ENCODE measurements at places on chromosomes 4 and X. TPM values are rescaled to one million over a fixed set of nuclear protein-coding genes. Genes with fewer than 3 reads are reported as not detected.

- no peaks in the 10 kb centered on the region for H3K4me1 ChIP-seq
- no peaks in the 10 kb centered on the region for H3K36me3 ChIP-seq
- H3K27me3 ChIP-seq: peaks cover 4% of the 10 kb centered on the region
Observed at GRCh38 chrX:134294548-134294947, 57.6 kb downstream of the CCDC160 start.

DNA sequence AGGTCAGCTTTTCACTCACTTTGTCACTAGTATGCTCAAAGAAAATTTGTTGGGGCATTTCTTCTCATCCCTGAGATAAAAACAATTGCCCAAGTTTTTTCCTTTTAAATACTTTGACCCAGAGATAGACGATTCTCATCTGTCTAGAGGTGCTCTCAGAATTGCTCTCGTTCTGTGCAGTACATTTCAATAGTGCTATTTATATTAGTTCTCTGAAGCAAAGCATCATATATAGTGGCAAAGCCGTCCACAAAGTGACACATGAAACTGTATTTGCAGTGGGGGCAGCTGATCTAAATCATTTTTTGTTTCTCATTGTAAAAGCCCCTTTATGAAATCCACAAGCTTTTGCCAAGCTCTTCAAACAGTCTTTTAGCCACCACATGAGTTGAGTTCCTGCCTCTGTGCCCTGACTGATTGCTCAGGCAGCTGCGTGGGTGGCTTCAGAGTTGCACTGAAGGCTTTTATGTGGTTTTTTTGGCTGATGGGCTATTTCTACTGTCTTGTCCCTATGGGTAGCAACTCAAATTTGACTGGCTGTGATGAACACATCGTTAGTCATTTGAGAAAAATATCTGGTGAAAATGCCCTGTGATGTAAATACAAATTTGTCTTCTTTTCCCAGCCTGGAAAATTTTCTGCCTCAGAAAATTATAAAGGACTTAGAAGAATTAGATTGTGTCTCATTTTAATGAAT, 119.1 kb upstream of the OTUD4 start:
- DNase-seq: no peak
- no peak overlapping the region for H3K27ac ChIP-seq
- no peaks in the 10 kb centered on the region for H3K36me3 ChIP-seq
- H3K4me3 ChIP-seq: no peak overlapping the region
- no peaks in the 10 kb centered on the region for H3K4me1 ChIP-seq

DNA sequence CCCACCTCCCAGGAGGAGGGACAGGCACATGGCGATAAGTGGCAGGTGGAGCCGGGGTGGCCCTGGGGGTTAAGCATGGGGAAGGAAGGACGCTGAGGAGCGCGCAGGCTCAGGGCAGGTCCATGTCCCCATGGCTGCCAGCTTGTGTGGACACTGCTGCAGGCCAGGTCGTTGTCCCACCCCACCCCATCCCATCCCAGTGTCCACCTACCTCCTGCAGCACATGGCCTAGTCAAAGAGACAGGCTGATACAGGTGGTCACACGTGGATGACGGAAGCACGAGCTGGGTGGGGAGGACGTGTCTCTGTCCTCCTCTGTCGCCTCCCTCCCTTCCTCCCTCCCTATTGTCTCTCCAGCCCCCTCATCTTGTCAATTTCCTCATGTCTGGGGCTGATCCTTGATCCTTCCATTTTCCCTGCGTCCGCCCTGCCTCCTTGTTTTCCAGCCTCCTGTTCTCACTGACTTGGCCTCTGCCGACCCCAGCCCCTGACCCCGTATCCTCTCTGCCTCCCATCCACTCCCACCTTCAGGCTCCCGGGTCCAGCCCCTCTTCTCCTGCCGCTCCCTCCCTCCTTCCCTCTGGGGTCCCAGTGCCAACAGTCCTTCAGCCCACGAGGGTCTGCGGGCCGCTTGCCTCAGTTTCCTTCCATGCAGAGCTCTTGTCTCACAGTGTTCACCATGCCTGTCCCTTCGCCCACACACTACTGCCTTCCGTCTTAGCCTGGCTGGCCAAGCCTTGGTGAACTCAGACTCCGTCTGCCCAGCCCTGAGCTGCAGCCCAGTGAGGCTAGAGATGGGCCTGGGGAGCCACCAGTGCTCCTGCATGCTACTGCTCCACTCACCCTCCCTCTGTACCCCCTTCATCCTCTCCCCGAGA, 15.5 kb upstream of the ADD1 start:
- no peaks in the 10 kb centered on the region for H3K27me3 ChIP-seq
- no peak overlapping the region for H3K27ac ChIP-seq
- no peak for DNase-seq
- no peak overlapping the region for H3K4me3 ChIP-seq
- peaks cover 6% of the 10 kb centered on the region for H3K36me3 ChIP-seq

DNA sequence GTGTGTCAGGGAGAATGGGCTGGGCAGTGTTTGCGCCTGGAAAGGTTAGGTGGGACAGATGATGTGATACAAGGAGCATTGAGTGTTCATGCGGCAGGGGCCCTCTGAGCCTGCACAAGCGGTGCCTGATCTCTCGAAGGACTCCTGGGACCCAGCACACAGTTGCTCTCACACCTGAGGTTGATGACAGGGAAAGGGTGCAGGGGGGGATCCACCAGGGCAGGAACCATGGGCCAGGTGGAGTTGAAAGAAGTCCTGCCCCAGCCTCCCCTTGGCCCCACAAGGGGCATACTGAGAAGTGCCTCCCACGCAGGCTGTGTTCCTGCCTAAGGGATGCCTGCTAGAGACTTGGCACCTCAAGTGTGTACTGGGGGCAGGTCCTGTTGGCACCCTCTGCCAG, 33.1 kb downstream of the TKTL1 start:
- H3K36me3 ChIP-seq: no peaks in the 10 kb centered on the region
- H3K27me3 ChIP-seq: peaks cover 2% of the 10 kb centered on the region
- peaks cover 8% of the 10 kb centered on the region for H3K4me1 ChIP-seq
- H3K27ac ChIP-seq: no peak overlapping the region
- H3K4me3 ChIP-seq: no peak overlapping the region

DNA sequence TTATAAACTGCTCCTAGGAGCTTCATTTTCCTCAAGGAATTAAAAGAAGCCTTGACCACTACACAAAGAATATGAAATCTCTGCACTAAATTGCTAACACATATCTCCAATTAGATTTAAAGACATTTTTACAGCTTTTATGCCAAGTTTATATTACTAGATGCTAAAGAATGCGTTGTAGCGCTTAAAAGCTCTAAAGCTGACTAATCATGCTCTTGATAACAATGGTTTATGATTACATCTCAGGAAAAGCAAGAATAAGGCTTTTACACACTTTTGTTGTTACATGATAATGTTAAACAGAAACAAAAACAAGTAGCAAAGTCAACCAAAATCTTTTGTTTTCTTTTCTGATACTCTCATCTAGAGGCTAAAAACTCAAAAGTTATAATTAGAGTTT, 44.7 kb downstream of the SLC10A7 start:
- no peaks in the 10 kb centered on the region for H3K36me3 ChIP-seq
- no peak overlapping the region for H3K4me3 ChIP-seq
- no peaks in the 10 kb centered on the region for H3K4me1 ChIP-seq
- H3K27ac ChIP-seq: no peak overlapping the region
- DNase-seq: no peak

DNA sequence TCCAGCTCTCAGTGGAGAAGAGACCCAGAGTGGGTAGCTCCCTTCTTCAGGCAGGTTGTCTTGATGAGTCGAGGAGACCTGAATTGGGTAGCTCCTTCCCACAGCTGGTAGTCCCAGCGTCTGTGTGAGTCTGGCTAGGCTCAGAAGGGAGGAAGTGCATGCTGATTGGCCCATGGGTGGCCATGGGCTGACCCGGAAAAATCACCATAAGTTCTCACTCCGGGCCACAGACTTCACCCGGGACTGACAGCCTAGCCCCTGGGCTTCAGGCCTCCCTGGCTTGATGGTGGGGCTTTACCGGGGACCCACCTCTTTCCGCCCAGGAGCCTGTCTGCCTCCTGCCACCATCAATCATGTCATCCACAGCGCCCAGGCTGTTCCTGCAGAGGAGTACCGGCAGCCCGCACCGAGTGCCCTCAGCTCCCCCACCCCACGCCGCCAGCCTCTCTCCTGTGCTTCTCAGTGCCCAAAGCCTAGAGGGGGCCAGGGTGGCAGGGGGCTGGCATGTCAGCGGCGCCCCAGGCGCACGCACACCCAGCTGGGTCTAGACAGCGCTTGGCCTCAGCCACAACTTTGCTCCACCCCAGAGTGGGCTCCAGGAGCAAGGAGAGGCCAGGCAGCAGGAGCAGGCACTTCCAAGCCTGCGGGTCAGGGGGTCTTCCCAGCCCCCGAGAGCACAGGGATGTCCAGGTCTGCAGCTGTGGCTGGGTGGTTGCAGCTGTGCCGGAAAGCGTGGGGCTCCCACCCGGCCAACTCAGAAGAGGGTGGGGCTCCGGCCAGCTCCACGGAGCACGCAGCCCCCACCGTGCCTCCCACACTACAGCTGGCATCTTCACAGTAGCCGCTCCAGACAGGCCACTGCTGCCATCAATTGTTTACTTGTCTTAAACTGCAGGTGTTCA, 16.1 kb upstream of the SAT1 start:
- H3K4me3 ChIP-seq: no peak overlapping the region
- no peak for DNase-seq
- peaks cover 8% of the 10 kb centered on the region for H3K4me1 ChIP-seq

CPZ gene
- total RNA-seq: 0.29 TPM

DNA sequence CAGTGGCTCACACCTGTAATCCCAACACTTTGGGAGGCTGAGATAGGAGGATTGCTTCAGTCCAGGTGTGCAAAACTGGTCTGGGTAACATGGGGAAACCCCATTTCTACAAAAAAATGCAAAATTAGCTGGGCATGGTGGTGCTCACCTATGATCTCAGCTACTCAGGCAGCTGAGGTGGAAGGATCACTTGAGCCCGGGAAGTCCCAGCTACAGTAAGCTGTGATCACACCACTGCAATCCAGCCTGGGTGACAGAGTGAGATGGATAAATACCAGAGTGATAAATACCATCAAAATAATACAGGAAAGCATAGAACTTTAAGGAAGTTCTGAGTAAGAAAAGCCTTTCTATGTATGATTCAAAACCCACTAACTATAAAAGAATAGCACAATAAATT, 52.8 kb downstream of the LRBA start:
- H3K27ac ChIP-seq: no peak overlapping the region
- no peaks in the 10 kb centered on the region for H3K4me1 ChIP-seq
- no peaks in the 10 kb centered on the region for H3K27me3 ChIP-seq
- DNase-seq: no peak

MAGED2 gene
- total RNA-seq: 247 TPM

DNA sequence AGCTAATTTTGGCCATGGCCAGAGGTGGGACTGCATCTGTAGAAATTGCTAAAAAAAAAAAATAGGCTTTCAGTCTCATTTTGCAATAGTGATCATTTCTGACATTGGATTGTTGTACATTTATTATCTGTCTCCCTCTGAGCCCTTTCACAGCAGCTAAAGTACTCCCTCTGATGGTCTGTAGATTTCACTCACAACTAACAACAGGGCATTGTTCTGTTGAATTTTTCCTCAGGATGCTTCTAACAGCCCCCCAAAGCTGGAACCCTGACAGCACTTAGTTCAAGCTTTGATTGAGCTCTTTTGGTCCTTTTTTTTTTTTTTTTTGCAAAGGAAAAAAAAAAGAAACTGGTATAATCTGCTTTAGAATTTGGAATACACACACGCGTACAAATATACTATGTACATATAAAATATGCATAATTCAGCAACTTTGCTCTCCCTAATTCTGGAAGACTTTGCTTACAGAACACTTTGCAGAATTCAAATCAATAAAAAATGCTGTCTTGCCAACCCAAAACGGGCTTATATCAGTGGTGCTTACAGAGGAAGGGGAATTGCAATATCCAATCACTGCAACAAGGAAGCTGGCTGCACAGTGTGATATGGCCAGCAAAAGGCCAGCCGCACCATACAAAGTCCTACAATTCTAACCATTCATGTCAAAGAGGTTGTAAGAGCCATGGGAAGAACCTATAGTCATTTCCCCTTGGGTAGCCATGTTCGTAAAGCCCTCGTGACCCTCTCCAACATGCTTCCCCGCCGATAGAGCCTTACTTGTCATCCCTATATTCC, 406.4 kb downstream of the SMARCA1 start:
- H3K27me3 ChIP-seq: no peaks in the 10 kb centered on the region
- DNase-seq: no peak
- peaks cover 36% of the 10 kb centered on the region for H3K4me1 ChIP-seq
- H3K4me3 ChIP-seq: no peak overlapping the region

RRH gene
- total RNA-seq: 0.33 TPM

GRCh38 chr4:105461221-105461620, 12.6 kb downstream of the PPA2 start:
- peaks cover 30% of the 10 kb centered on the region for H3K36me3 ChIP-seq
- H3K4me1 ChIP-seq: no peaks in the 10 kb centered on the region
- H3K27me3 ChIP-seq: no peaks in the 10 kb centered on the region
- DNase-seq: no peak
- no peak overlapping the region for H3K4me3 ChIP-seq
- H3K27ac ChIP-seq: peak overlapping the region; percentile 47

GRCh38 chrX:78074088-78074487, 30.0 kb upstream of the PGK1 start:
- H3K4me3 ChIP-seq: no peak overlapping the region
- H3K27ac ChIP-seq: no peak overlapping the region
- H3K27me3 ChIP-seq: no peaks in the 10 kb centered on the region
- H3K4me1 ChIP-seq: no peaks in the 10 kb centered on the region
- DNase-seq: no peak

- no peak overlapping the region for H3K27ac ChIP-seq
- no peaks in the 10 kb centered on the region for H3K4me1 ChIP-seq
- H3K27me3 ChIP-seq: no peaks in the 10 kb centered on the region
Observed at GRCh38 chrX:19658030-19658429, 142.7 kb upstream of the MAP3K15 start.

DNA sequence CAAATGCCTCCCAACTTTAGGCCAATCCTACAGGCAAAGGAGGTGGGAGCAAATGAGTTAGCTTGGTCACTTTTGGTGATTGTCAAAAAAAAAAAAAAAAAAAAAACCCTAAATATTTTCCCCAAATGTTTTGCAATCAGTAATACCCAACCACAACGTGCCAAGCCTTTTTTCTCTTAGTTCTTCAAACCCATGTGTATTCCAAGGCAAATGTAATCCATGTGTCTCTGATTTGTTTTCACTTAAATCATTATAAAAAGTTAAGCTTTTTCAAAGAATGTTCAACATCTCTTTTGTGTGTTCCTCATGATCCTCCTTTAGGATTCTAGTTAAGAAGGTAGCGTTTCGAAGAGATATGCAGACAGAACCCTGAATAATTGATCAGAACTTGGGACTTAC, 328.4 kb downstream of the PAPSS1 start:
- no peak for DNase-seq
- H3K4me1 ChIP-seq: peaks cover 11% of the 10 kb centered on the region
- H3K36me3 ChIP-seq: peaks cover 9% of the 10 kb centered on the region
- H3K27me3 ChIP-seq: no peaks in the 10 kb centered on the region

DNA sequence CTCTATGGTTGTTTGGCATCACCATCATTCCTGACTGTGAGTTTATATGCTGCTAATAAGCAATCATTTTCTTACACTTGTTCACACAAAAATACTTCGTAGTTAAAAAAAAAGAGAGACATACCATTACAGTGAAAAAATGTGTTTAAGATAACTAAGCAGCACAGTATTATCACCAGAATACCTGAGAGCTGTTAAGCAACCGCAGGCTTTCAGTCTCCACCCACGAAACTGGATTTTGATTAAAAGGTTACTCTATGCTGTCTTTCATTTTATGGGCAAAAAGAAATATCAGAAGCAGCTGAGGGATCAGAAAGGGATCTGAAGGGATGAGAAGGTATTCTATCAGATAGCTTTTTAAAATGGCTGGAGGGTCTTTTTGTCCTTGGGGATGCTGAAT, 148.3 kb downstream of the NEK1 start:
- H3K27me3 ChIP-seq: no peaks in the 10 kb centered on the region
- peaks cover 31% of the 10 kb centered on the region for H3K36me3 ChIP-seq
- H3K4me3 ChIP-seq: no peak overlapping the region
- DNase-seq: no peak

- DNase-seq: no peak
- H3K36me3 ChIP-seq: no peaks in the 10 kb centered on the region
Observed at GRCh38 chr4:42643685-42644084, 13.2 kb downstream of the ATP8A1 start.

Data from progenitor cell of endocrine pancreas (in vitro differentiated cells).